ENCODE measurements at places on chromosomes 13 and 19.

DNA sequence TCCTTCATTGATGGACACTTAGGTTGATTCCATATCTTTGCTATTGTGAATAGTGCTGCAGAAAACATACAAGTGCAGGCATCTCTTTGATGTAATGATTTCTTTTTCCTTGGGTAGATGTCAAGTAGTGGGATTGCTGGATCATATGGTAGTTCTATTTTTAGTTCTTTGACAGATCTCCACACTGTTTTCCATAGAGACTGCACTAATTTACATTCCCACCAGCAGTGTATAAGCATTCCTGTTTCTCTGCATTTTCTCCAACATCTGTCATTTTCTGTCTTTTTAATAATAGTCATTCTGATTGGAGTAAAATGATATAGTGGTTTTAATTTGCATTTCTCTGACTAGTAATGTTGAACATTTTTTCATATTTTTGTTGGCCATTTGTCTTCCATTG is 116.7 kb downstream of the LMO7 start:
- DNase-seq: no peak

DNA sequence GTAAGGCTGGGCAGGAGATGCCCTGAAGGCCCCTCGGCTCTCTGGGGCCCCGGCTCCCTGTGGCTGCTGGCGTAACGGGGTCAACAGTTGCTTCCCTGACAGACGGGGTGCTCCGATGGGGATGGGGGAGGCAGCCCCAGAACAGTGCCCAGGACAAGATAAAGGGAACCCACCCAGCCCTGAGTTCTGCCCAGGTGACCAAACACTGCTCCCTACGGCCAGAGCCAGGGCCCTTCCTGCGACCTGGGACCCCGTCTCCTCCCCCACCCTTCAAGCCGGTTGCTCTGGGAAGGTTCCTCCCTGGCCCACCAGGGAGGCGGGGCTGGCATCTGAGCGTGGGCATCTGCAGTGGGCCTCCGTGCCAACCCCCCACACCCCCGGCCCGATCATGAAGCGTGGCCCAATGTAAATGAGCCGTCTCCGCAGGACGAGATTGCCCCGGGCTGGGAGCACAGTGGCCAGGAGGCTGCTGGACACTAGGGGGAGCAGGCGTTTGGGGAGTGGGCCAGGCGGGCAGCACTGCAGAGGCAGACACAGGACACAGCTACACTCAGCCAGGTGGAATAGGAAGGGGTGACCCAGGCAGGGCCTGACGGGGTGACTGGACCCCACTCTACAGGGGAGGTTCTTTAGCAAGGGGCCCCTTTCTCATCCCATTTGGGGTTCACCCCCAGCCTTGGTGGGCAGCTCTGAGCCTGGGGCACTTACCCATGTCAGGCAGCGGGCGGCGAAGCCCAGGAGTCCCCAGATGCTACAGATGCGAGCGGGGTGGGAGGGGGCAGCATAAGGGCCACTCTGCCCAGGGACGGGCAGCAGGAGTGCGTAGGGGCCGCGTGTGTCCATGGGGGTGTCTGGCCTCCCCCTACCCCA is 1.2 kb upstream of the NKPD1 start:
- no peak for DNase-seq

- no peak for DNase-seq
Measured at GRCh38 chr13:88623150-88623549, 952.0 kb downstream of the SLITRK5 start.

DNA sequence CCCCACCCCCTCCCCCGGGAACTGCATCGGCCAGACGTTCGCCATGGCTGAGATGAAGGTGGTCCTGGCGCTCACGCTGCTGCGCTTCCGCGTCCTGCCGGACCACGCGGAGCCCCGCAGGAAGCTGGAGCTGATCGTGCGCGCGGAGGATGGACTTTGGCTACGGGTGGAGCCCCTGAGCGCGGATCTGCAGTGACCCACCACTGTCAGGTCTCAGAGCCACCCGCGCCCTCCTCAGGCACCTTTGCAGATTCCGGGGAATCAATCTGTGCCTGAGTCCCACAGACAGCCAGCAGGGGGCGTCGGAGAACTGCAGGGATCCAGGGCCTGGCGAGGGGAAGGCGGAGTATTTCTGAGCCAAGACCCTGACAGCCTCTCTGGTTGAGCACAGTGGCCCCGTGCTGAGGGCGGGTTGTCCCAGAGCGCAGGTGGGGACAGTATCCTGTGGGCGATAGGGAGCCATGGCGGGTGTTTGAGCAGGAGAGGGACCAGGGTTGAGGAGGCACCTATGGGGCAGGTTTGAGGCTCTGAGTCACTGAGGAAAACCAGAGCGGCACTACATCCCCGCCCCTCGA is 30.4 kb upstream of the CYP4F8 start:
- DNase-seq: peak; percentile 56

DNA sequence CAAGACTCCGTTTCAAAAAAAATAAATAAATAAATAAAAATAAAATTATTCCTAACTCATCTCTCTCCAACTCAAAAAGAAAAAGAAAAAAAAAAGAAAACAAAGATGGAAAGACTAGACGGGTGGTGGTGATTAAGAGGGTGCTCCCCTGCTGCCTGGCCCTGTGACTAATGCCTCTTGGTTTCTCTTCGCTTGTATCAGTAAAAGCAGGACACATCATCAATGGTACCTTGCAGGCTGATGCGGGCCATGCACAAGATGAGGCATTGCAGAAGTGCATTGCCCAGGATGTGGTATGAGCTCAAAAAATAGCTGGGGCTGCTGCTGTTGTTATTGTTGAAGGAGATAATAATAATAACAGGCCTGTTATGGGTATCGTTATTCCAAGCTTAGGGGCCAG is 14.6 kb downstream of the ACER1 start:
- no peak for DNase-seq

DNA sequence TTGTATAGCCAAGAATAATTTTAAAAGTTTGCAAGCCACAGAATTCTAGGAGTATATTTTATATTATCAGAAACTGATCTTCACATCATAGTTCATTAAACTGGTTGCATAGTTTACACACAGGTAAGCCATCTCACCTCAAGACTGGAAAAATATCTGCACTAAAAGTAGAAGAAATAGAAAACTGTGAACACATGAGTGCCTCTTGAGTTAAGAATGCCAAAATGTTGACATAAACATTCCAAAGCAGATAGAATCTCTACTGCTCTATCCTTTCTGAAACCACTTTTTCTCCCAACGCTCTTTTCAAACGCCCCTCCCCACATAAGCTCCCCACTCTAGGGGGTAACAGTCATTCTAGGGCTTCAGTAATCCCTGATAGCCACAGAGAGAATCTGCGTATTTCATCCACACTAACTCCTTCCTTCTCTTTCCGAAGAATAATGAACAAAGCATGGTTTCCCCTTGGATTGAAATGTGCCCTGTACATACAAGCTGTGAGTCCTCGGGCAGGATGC is 201.5 kb downstream of the IRS2 start:
- DNase-seq: no peak

DNA sequence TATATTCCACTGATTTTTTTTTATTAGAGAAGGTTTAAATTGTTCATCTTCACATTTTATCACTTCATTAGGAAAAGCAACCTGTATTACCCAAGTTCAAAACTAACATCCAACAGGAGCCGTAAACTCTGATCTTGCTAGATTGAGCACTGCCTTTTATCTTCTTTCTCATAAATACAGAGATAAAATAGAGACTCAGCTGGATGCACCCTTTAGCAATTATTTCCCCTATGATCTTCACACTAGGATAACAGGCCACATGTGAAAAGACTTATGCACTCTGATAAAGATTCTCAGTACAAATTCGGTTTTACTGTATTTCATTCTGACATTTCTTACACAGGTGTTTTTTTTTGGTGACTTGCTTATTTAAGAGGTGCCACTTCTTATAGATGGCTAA is 2438.2 kb upstream of the PCDH20 start:
- DNase-seq: no peak

DNA sequence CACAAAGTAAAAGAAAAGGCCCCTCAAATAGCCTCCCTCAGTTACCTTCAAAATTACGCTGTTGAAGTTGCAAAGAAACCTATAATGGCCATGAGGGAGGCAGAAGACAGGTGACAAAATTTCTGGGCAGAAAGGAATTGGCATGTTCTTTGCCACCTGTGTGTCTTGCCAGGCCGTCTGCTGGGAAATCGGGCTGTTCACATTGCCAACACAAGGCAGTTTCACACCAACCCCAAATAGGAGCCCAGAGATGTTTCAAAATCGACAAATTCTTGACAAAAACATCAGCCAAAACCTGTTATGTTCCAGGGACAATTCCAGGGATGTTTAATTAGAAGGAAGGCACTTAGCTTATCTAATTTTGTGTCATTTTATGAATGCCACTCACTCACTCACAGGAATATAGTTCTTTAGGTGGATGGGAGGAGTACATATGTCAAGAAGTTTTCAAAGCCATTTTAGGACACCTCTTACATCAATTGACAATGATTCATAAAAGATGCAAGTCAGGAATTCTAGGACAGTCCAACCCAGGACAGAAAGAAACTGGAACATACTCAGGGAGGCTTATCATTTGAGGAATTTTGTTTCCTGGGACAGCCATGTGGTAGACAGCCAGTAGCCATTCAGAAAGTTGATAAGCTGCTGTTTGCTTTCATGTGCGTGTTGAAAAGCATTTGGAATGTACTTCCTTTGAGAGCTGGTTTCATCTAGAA is 164.5 kb downstream of the RGCC start:
- DNase-seq: no peak

- DNase-seq: no peak
Measured at GRCh38 chr19:14350866-14351265, 30.4 kb upstream of the ADGRE5 start.

DNA sequence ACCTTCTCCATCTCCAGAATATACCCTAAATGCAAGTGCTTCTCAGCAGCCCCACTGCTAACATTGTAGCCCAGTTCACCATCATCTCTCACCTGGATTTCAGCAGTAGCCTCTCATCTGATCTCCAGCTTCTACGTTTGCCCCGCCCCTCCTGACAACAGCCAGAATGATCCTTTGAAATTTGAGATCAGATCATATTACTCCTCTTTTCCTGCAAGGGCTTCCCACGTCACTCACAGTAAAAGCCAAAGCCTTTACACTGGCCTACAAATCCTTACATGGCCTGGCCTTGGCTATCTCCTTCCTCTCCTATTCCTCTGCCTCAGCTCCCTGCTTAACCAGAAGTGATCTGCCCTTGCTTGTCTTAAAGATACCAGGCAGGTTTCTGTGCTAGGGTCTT is 94.3 kb upstream of the NBEA start:
- no peak for DNase-seq

DNA sequence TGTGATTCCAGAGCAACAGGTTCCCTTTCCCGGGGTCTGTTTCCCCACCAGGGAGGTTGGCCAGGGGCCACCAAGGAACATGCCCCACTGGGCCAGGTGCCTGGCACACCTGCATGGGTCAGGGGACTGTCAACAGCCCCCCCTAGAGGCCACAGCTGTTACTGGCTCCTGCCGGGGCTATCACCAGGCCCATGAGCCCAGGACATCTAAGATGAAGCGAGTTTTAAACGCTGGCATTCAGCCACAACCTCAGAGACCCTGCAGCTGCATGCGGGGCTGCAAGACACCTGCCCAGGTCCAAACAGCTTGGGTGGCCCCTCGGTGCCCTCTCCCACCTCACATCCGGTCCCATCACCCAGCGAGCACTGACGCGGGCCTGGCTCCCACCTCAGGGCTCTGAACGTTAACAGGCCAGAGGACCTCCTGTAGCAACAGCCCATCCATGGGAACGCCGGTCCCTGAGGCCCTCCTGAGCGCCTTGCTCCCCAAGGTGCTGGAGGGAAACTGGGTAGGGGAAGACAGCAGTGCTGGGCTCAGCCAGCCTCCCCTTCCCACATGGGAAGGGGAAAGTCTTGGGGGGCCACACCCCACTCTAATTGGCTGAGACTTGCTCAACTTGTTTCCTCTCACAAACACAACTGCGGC is 12.0 kb downstream of the KHSRP start:
- DNase-seq: peak; percentile 11

GRCh38 chr19:27672309-27673047 is 1540.5 kb downstream of the UQCRFS1 start:
- no peak for DNase-seq

DNA sequence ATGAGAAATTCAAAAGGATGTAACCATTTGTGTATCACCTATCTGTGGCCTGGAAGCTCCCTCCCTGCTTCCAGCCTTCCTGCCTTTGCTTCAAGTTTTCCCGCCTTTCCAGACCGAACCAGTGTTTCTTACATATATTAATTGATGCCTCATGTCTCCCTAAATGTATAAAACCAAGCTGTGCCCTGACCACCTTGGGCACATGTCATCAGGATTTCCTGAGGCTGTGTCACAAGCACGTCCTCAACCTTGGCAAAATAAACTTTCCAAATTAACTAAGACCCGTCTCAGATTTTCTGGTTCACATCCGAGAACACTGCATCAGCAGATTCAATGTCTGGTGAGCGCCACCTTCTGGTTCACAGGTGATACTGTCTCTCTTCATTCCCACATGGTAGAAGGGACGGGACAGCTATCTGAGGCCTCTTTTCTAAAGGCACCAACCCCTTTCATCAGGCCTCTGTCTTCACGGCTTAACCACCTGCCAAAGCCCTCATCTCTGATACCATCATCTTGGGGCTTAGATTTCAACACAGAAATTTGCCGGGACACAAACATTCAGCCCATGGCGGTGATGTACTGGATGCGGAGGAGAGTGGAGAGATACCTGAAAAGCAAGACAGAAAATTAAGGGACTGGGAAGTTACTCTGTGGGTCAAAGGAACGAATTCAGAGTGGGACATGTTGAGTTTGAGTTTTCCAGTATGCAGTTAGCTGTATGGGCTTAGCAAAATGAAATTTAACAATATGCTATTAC is 58.7 kb upstream of the PABPC3 start:
- DNase-seq: no peak

- DNase-seq: no peak
Measured at GRCh38 chr13:73321043-73321442, 262.2 kb downstream of the KLF5 start.

DNA sequence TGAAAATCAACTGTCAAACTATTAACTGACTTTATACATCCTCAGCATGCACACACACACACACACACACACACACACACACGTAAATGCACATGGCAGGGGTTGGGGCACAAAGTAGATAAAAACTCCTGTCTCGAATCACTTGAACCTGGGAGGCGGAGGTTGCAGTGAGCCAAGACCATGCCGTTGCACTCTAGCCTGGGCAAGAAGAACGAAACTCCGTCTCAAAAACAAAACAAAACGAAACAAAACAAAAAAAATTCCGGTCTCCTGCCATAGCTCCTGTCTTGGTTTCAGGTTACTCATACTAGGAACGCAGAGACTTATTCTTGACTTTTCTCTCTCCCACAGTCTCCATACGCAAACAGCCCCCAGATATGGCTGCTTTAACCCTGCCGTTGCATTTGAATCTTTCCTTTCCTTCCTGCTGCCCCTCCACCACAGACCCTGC is 148.9 kb downstream of the SHISA2 start:
- no peak for DNase-seq

DNA sequence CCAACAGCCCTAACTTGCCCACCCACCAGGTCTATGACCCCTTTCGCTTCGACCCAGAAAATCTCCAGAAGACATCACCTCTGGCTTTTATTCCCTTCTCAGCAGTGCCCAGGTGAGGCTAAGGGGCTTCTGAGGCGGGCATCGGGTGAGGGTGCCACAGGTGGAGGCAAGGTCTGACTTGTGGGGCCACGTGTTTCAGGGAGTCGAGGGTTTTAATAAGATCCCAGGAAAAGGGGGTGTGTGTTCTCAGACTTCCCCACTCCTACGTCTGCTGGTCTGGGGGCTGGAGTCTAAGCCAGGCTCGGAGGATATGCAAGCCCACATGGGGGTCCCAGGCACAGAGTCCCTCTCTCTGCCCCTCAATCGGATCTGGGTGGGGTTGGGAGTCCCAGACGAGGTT is 30.9 kb upstream of the CYP4F8 start:
- no peak for DNase-seq

GRCh38 chr19:56933014-56933705 is 92.6 kb upstream of the PEG3 start:
- DNase-seq: no peak

GRCh38 chr19:6999933-7000332 is 21.3 kb downstream of the MBD3L2B start:
- no peak for DNase-seq
